Cardiac septum (tissue), 1 donor: ENCODE measurements at places on chromosomes 5 and 9. TPM values are rescaled to one million over a fixed set of nuclear protein-coding genes. Genes with fewer than 3 reads are reported as not detected.

- no peak for DNase-seq
Measured at GRCh38 chr9:96674906-96675538, 19.9 kb upstream of the PRXL2C start.

GRCh38 chr9:112334432-112334841, 1.0 kb upstream of the PTBP3 start:
- no peak for DNase-seq

The ABLIM3 gene
- total RNA-seq = 118 TPM

GRCh38 chr5:164435576-164435975, 930.2 kb downstream of the MAT2B start:
- DNase-seq = no peak

GRCh38 chr9:80518441-80518840, 946.7 kb downstream of the TLE4 start:
- DNase-seq = no peak

DNA sequence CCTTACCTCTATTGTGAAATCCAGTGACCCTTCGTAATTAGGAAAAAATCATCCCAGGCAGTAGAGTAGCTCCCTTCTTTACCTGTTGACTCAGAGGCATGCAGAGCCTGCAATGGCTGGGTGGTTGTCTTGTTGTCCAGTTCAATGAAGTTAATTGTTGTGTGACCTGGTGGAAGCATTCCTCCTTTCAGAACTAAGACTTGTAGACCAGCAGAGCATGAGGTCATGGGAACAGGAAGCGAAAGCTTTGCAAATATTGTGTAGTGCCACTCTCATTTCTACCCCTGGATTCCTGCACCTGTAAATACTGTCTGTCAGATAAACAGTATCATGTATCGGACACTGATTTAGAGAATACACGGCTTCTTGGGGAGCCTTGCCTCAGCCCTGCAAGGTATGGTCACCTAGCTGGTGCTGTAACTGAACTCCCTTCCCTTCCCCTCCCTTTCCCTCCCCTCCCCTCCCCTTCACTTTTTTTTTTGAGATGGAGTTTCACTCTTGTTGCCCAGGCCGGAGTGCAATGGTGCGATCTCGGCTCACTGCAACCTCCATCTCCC, 5.7 kb upstream of the PRXL2C start:
- DNase-seq = no peak

- DNase-seq = no peak
Measured at GRCh38 chr9:76900884-76901440, 5.0 kb downstream of the PRUNE2 start.

The LHX3 gene
- not detected for total RNA-seq

DNA sequence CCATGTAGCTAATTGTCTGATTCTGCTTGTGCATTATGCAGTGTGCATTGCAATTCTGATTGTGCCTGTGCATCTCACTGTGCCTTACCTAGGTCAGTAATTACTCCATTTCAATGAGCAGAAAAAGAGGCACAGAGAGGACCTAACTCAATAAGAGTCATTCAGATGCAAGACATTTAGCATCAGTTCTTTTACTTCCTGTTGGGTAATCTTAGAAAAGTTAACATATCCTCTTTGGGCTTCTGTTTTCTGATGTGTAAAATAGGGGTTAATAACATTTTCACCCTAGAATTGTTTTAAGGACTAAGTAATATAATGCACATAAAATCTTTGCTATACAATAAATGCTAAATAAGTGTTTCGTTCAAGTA, 7.0 kb upstream of the DCTN4 start:
- DNase-seq = no peak

The PDE6A gene
- 0.13 TPM for total RNA-seq

- no peak for DNase-seq
Measured at GRCh38 chr9:28073270-28073669, 500.0 kb upstream of the C9orf72 start.

- DNase-seq = no peak
Measured at GRCh38 chr5:8470489-8470888, 601.5 kb downstream of the MTRR start.

- no peak for DNase-seq
Measured at GRCh38 chr9:85742597-85742936, 813 bp upstream of the AGTPBP1 start.

DNA sequence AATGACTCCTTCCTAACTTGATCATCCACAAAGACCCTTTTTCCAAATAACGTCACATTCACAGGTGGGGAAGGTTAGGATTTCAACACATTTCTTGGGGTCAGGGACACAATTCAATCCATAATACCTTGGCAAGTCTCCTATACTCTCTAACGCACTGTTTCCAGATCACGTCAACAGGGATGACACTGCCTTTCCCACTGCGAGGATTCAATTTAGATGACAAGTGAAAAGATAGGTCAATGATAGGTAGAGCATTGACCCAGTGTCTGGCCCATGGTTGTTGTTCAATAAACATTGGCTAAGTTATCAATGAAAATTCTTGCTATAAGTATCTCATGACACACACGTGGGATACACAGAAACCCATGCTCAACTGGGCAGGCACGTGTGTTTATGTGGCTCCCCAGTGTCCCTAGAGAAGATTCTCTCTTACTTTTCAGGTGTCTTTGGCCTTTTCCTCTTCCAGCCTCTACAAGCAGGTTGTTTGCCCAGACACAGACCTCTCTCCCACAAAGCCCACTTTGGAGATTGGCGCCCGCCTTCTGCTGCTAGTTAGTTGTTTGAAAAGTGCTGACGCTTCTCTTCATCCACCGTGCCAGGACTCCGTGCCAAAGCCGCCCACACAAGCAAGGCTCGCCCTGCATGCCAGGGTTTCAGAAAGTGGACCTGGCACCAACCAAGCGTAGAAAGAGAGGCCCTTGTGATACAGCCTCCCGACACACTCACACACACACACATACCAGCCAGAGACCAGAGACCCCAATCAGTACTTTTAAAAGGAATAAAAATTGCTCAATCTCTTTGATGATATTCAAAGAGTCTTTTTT, 594.5 kb downstream of the BNC2 start:
- no peak for DNase-seq

DNA sequence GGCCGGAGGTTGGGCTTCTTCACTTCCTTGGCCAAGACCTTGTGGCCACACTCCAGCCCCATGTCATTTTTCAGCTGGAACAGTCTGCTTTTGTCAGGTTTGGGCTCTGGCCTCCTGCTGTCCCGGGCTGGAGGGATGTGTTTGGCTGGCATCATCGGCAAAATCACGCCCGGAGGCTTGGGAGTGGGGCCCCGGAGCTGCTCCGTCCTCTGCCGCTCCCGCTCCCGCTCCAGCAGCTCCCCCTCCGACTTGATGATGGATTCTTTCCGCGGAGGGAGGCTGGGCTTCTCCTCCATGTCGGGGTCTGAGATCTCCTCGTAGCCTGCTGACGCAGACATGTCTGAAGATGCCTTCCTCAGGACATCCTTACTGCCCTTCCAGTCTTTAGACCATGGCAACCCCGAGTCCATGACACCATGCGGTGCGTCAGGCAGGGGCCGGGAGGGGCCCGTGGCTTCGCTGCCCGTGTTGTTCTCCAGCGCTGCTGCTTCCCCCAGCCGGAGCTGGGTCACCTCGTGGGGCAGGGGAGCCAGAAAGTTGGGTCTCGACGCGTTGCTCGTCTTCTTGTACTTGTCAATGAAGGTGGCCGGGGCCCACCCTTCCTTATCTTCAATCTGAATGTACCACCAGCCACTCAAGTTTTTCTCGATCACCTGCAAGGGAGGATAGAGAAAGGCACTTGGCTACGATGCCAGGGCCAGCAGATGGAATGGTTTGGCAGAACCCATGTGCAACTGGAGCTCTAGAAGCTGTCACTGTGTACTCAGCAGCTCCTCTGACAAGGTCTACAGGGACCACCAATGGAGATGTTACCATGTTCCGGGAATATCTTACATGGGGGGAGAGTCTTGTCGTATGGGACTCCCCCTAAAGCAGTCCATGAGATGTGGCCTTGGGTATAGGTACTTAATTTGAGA, 56.0 kb upstream of the UBTD2 start:
- DNase-seq = no peak
